ENCODE measurements at places on chromosomes 3 and 15. TPM values are rescaled to one million over a fixed set of nuclear protein-coding genes. Genes with fewer than 3 reads are reported as not detected.

CCDC13 gene
- 1.3 TPM for polyA plus RNA-seq

LMLN gene
- polyA plus RNA-seq: 10.8 TPM

DNAH12 gene
- 0.03 TPM for polyA plus RNA-seq

CYP1A2 gene
- polyA plus RNA-seq: not detected

SEMA3G gene
- polyA plus RNA-seq: 0.10 TPM

GRCh38 chr3:38232701-38233100 lies 32.9 kb upstream of the SLC22A13 start:
- H3K4me1 ChIP-seq: peaks cover 7% of the 10 kb centered on the region
- no peak overlapping the region for H3K4me3 ChIP-seq
- no peaks in the 10 kb centered on the region for H3K27me3 ChIP-seq
- no peak overlapping the region for H3K27ac ChIP-seq
- peaks cover 62% of the 10 kb centered on the region for H3K36me3 ChIP-seq

GRCh38 chr15:37638691-37639090 lies 295.7 kb upstream of the TMCO5A start:
- H3K36me3 ChIP-seq: no peaks in the 10 kb centered on the region
- DNase-seq: no peak
- no peak overlapping the region for H3K4me3 ChIP-seq
- no peak overlapping the region for H3K27ac ChIP-seq

DNA sequence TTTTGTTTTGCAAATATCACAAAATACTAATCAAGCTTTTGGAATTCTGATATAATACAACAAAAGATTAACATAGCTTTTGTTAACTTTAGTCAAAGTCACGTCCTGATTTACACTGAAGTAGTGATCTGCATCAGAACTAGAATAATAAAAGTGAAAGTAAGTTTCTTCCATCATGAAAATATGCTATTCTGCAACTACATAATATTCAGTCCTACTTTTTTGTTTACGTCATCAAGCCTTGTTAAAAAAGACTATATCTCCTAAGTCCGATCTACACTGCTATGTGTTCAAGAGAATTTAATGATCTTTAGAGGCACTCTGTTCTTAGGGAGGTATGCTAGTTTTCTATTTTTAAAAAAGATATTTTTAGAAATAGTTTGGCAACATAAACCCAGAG lies 330.1 kb downstream of the ARPP21 start:
- H3K4me3 ChIP-seq: peak overlapping the region; percentile 43
- no peak for DNase-seq
- no peak overlapping the region for H3K27ac ChIP-seq
- no peaks in the 10 kb centered on the region for H3K36me3 ChIP-seq

DNA sequence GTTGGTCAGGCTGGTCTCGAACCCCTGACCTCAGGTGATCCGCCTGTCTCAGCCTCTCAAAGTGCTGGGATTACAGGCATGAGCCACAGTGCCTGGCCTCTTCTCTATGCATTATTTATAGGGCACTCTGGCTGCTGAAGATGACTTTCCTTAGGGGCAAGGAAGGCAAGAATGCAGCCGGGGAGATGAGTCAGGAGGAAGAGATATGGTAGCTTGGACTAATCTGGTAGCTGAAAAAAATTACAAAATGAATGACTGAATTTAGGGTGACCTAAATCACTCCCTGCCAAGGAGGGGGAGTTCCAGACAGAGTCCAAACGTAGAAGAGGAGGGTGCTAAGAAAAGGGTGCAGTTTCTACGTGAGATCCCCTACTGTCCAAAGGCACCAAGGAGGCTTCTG lies 14.2 kb downstream of the RHCG start:
- no peak overlapping the region for H3K4me3 ChIP-seq
- DNase-seq: no peak
- no peaks in the 10 kb centered on the region for H3K4me1 ChIP-seq
- H3K27ac ChIP-seq: no peak overlapping the region
- no peaks in the 10 kb centered on the region for H3K27me3 ChIP-seq
- H3K36me3 ChIP-seq: no peaks in the 10 kb centered on the region

GRCh38 chr3:155656466-155656865 lies 88.4 kb downstream of the PLCH1 start:
- H3K4me1 ChIP-seq: no peaks in the 10 kb centered on the region
- no peak for DNase-seq
- no peak overlapping the region for H3K27ac ChIP-seq
- H3K36me3 ChIP-seq: no peaks in the 10 kb centered on the region
- H3K4me3 ChIP-seq: no peak overlapping the region

GRCh38 chr3:63727233-63727632 lies 74.8 kb downstream of the SNTN start:
- H3K27ac ChIP-seq: no peak overlapping the region
- no peaks in the 10 kb centered on the region for H3K36me3 ChIP-seq
- no peak overlapping the region for H3K4me3 ChIP-seq
- DNase-seq: no peak
- no peaks in the 10 kb centered on the region for H3K4me1 ChIP-seq
- no peaks in the 10 kb centered on the region for H3K27me3 ChIP-seq

- H3K36me3 ChIP-seq: peaks cover 64% of the 10 kb centered on the region
- no peak for DNase-seq
- H3K27ac ChIP-seq: no peak overlapping the region
- no peak overlapping the region for H3K4me3 ChIP-seq
- H3K4me1 ChIP-seq: no peaks in the 10 kb centered on the region
These were observed 58.6 kb downstream of the FBXL22 start for GRCh38 chr15:63655683-63656372.

- no peaks in the 10 kb centered on the region for H3K27me3 ChIP-seq
- H3K4me1 ChIP-seq: no peaks in the 10 kb centered on the region
- no peaks in the 10 kb centered on the region for H3K36me3 ChIP-seq
- no peak overlapping the region for H3K4me3 ChIP-seq
These were observed 111.0 kb upstream of the TGFBR2 start for GRCh38 chr3:30495172-30496065.

- H3K27me3 ChIP-seq: no peaks in the 10 kb centered on the region
- no peak for DNase-seq
- peaks cover 3% of the 10 kb centered on the region for H3K4me1 ChIP-seq
- no peak overlapping the region for H3K4me3 ChIP-seq
These were observed 9.8 kb downstream of the CCR4 start for GRCh38 chr3:32961189-32961715.

- H3K27ac ChIP-seq: no peak overlapping the region
- H3K36me3 ChIP-seq: peaks cover 17% of the 10 kb centered on the region
- no peaks in the 10 kb centered on the region for H3K4me1 ChIP-seq
- DNase-seq: no peak
- no peaks in the 10 kb centered on the region for H3K27me3 ChIP-seq
- no peak overlapping the region for H3K4me3 ChIP-seq
These were observed 117.6 kb upstream of the SKOR1 start for GRCh38 chr15:67707520-67708283.

DNA sequence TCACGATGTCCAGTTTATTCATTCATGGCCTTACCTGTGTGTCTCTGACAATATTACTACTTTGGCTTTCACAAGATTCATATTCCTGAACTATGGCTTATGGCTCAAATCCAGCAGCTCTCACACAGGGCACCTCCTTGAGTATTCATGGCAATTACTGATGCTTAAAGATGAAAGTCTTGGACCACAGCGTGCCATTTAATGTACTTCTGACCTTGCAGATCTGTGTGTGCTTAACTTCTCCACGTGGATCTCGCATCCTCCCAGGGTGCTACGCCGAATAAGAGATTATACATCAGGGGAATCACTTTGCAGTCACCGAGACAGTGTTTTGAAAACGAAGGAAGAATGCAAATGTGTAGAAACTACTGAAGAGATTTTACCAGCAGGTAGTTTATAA lies 147.5 kb downstream of the TNIK start:
- no peaks in the 10 kb centered on the region for H3K27me3 ChIP-seq
- no peaks in the 10 kb centered on the region for H3K36me3 ChIP-seq
- no peak for DNase-seq
- 0 out of 2 replicates have a peak, but pooled peaks cover 6% of the 10 kb centered on the region for H3K4me1 ChIP-seq
- no peak overlapping the region for H3K27ac ChIP-seq

- peak; percentile 69 for DNase-seq
- peaks cover 23% of the 10 kb centered on the region for H3K36me3 ChIP-seq
- H3K4me1 ChIP-seq: peaks cover 36% of the 10 kb centered on the region
- H3K27ac ChIP-seq: peak overlapping the region; percentile 38
- peak overlapping the region; percentile 88 for H3K4me3 ChIP-seq
- no peaks in the 10 kb centered on the region for H3K27me3 ChIP-seq
These were observed 936 bp downstream of the ZXDC start for GRCh38 chr3:126474498-126475412.

DNA sequence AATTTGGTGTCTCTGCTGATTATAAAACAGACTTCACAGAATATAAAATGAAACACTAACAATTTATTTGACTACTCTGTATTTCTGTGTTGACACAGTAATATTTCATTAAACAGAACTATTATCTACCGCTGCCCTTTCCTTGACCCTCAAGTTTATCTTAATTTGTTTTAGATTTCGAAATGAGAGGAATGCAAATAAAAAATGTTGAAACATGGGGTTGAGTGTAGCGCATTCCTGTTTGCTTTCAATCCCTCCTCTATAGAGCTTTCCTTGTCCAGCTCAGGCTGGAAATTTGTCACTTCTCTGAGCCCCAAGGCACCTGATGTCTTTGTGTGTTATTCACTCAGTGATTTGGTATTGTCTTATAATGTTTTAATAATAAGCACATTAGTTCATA lies 550.2 kb downstream of the ZBBX start:
- no peak overlapping the region for H3K27ac ChIP-seq
- no peaks in the 10 kb centered on the region for H3K27me3 ChIP-seq
- no peak overlapping the region for H3K4me3 ChIP-seq
- no peaks in the 10 kb centered on the region for H3K4me1 ChIP-seq
- DNase-seq: no peak
- no peaks in the 10 kb centered on the region for H3K36me3 ChIP-seq

DNA sequence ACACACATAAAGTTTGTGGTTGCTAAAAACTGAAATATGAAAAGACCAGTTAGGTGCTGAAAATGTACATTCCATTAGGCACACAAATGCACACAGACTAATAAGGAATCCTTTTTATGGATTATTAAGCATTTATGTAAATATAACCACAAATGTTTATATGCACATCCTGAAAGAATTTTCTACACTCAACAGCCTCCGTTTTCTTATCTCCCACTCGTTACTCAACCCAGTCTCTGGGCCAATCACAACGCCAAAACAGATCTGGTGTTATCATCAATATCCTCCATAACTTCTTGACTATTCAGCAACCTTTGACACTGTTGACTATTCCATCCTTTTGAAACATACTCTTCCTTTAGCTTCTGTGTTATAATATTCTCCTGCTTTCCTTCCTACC lies 136.4 kb downstream of the ATP8B4 start:
- H3K27me3 ChIP-seq: no peaks in the 10 kb centered on the region
- no peak overlapping the region for H3K27ac ChIP-seq
- H3K4me1 ChIP-seq: no peaks in the 10 kb centered on the region
- no peak for DNase-seq
- H3K36me3 ChIP-seq: no peaks in the 10 kb centered on the region

DNA sequence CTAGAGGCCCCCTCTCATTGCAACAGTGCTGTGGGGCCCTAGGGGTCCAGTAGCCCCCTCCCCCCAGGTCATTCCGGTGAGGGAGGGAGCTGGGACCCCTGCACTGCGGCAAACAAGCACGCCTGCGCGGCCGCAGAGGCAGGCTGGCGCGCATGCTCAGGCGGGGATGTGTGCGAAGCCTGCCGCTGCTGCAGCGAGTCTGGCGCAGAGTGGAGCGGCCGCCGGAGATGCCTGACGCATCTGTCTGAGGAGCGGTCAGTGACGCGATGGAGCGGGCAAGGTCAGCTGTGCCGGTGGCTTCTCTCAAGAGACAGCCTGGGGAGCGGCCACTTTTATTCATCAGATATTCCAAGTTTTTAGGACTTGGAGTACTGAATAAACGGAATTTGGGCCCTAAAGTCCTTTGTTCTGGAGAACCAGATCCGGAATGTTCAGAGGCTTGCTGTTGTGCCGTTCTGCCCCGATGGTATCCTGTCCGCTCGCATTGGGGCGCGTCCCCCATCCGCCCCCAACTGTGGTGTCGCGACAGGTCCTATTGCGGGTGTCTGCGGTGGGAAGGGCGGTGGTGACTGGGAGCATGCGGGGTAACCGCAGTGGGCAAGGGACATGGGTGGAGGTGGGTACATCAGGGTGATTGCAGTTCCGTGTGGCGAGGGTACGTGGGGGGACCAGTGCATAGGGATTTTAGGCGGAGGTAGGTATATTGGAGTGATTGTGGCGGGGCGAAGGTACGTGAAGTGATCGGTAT lies at the start of the genes SNRPN and SNURF:
TSS of gene SNRPN (plus strand) at position 205 of the 748 bp plus-strand sequence. CDS start 19,467 bp downstream, outside the sequence.
TSS of gene SNURF (plus strand) at position 205 of the 748 bp plus-strand sequence. CDS start at position 267, 62 bp downstream.
- DNase-seq: peak; percentile 81
- no peaks in the 10 kb centered on the region for H3K4me1 ChIP-seq
- H3K4me3 ChIP-seq: peak within 1 kb of the TSS; percentile 73
- H3K36me3 ChIP-seq: no peaks in the 10 kb centered on the region

- H3K4me3 ChIP-seq: no peak overlapping the region
- no peaks in the 10 kb centered on the region for H3K27me3 ChIP-seq
- H3K4me1 ChIP-seq: peaks cover 15% of the 10 kb centered on the region
- H3K36me3 ChIP-seq: no peaks in the 10 kb centered on the region
- H3K27ac ChIP-seq: no peak overlapping the region
These were observed 360.0 kb upstream of the PROK2 start for GRCh38 chr3:72144773-72145505.

DNA sequence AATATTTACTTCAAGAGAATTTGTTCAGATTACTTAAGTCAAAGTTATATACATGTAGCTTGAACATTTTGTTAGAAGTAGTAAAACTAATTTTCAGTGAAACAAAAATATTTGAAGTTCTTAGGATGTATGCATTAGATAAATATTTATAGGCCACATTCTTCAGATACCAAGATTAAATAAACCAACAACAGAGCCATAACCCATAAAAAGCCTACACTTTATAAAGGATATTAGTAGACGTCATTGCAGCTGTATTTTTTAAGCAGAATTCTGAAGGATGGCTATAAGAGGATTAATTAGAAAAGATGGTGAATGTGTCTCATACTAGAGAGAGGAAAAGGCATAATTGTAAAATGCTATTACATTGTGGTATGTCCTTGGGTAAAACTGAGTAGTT lies 449.7 kb upstream of the ALCAM start:
- H3K4me3 ChIP-seq: no peak overlapping the region
- no peak overlapping the region for H3K27ac ChIP-seq
- no peak for DNase-seq
- H3K27me3 ChIP-seq: no peaks in the 10 kb centered on the region

GRCh38 chr3:8970971-8971589 lies 7.8 kb upstream of the RAD18 start:
- no peaks in the 10 kb centered on the region for H3K36me3 ChIP-seq
- no peak overlapping the region for H3K4me3 ChIP-seq
- no peak overlapping the region for H3K27ac ChIP-seq

DNA sequence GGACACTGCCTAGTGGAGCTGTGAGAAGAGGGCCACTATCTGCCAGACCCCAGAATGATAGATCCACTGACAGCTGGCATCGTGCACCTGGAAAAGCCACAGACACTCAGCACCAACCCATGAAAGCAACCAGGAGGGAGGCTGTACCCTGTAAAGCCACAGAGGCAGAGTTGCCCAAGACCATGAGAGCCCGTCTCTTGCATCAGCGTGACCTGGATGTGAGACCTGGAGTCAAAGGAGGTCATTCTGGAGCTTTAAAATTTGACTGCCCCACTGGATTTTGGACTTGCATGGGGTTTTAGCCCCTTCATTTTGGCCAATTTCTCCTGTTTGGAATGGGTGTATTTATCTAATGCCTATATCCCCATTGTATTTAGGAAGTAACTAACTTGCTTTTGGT lies 83.5 kb upstream of the P3H2 start:
- no peaks in the 10 kb centered on the region for H3K36me3 ChIP-seq
- H3K4me3 ChIP-seq: no peak overlapping the region
- no peak for DNase-seq
- no peak overlapping the region for H3K27ac ChIP-seq
- no peaks in the 10 kb centered on the region for H3K4me1 ChIP-seq
